Iris pigment epithelial cell (primary cell): ENCODE measurements at places on chromosomes 7 and 10.

DNA sequence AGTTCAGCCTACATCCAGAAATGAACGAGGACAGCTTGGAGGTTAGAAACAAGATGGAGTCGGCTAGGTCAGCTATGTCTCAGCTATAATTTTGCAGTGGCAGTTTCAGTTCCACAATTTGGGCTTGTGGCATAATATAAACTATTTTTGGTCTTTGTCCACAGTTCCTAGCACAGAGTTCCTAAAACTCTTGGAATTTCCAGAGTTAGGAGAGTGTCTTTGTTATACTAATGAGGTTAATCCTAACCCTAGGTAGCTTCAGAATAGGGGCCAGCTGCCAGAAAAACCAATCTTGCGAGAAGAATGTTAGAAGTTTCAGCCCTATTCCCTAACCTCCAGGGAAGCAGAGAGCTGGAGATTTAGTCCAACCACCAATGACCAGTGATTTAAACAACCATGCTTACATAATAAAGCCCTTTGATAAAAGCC is 131.9 kb downstream of the AKR1D1 start:
- no peak for DNase-seq

DNA sequence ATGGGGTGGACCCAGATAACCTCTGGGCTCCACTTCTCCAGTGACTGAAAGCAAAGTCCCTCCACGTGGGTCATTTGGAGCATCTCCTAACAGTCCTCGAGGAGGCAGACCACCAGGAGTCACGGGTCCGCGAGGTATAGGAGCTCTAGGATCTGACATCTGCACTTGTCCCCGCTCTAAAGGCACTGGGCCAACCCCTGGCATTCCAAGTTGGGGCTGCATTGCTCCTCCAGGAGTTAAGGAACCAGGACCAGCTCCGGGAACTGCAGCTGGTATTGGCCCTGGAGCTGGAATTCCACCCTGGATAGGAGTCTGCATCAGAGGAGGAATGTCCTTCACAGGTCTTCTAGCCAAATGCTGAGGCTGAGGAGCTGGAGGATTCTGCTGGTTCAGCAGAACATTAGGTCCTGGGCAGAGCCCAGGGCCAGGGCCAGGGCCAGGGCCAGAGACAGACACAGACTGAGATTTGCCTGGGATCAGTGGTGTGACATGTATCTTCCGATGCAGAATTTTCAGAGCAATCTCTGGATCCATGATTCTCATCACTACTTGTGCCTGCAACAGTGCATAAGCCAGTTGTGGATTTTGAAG is 827 bp downstream of the CSTF2T start:
- DNase-seq: no peak

DNA sequence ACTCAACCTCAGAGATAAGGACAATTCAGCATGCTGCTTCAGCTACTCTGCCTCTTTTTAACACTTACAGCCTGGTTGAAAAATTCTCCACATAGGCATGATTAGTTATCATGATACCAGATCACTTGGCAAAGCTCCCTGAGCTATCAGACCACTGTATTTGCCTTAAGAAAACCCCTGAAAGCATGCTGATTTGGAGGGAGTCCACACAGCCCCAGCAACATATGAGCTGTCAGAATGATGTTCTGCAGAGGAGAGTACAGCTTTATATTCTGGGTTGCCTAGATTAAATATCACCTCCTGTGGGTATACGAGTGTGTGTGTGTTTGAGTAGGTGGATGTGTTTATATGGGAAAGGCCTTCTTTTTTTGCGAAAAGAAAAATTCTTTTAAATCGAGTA is 170.2 kb upstream of the CHRM2 start:
- no peak for DNase-seq

- DNase-seq: no peak
Observed at GRCh38 chr7:139744768-139745677, 32.8 kb downstream of the HIPK2 start.

- DNase-seq: no peak
Observed at GRCh38 chr10:110171032-110171431, 36.4 kb upstream of the MXI1 start.

DNA sequence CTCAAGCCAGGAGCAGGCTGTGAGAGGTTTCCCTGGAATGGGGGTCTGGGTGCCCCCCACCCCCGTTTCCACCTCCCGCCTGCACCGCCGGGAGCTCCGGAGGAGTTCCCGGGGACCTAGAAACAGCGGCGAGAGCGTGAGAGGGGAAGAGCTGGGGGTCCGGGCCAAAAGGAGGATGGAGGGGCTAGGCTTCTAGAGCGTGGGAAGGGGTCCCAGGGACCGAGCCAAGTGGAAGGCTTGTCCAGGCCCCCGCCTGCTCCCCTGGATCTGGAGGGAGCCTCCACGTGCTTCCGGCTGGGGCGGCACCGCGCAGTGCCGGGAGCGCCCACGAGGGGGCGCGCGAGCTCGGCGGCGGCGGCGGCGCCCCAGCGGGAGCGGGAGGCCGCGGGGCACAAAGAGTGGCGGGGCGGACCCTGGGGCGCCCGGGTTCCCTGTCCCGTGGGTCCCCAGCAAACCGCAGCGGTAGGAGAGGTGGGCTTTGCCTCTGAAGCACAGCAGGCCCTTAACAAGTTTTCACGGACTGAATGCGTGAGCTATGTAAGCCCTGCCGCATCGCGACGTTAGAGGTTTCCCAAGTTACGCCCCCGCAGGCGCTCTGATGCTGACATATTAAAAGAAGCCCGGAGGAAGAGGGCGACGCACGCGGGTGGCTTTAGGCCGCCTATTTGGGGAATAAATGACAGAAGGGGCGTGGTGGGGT is 104.4 kb upstream of the LRRC4 start:
- peak; percentile 54 for DNase-seq

- DNase-seq: peak; percentile 87
Observed at GRCh38 chr10:61899069-61899531, 2.4 kb upstream of the ARID5B start.

DNA sequence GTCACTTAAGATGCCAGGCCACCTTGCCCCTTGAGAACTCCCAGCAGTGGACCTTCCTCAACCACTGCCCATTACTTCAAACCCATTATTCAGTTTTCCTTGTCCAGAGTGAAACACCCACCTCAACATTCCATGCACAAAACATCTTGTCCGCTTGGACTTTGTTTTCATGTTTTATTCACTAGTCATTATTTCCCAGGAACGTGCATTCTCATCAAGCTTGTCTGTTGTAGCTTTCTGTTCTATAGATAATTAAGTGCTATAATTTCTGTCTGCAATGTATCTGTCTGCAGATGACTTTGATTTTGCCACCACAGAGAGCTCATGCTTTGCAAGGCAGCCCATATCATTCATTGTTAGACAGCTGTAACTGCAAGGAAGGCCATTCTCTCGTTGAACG is 117.4 kb downstream of the RAB18 start:
- DNase-seq: no peak

- DNase-seq: no peak
Observed at GRCh38 chr10:88831709-88832108, 19.9 kb downstream of the ANKRD22 start.

GRCh38 chr7:25180592-25180923 is 47.7 kb downstream of the NPVF start:
- no peak for DNase-seq

DNA sequence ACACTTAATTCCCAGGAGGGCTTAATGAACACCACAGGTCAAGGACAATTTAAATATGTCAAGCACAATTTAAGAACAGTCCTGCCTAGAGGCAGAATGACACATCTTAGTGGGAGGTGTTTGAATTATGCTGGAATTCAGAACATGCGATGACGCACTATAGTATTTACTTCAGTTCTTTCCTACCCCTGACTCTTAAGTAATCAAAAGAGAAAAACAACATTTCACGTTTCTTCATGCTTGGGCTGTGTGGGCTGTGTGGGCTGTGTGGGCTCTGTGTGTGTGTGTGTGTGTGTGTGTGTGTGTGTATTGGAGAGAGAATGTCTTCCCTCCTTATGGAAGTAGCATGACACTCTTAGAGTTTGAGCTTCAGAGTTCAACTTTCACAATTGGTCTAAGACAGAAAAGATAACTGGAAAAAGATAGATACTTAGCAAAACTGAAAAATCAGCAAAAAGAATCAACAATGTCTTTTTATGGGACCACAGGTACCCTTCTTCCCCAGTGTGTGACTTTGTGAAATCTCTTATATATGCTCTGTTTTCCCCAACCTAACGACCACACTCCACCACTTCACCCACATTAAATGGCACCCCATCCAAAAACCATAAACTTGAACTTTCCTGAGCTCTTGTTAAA is 33.7 kb upstream of the CABCOCO1 start:
- peak; percentile 98 for DNase-seq
